ENCODE measurements at places on chromosomes 3 and 15.

GRCh38 chr3:73781541-73781940 lies 156.8 kb upstream of the PDZRN3 start:
- DNase-seq = no peak

- no peak for DNase-seq
These were observed 18.4 kb downstream of the KLF13 start for GRCh38 chr15:31344823-31345605.

DNA sequence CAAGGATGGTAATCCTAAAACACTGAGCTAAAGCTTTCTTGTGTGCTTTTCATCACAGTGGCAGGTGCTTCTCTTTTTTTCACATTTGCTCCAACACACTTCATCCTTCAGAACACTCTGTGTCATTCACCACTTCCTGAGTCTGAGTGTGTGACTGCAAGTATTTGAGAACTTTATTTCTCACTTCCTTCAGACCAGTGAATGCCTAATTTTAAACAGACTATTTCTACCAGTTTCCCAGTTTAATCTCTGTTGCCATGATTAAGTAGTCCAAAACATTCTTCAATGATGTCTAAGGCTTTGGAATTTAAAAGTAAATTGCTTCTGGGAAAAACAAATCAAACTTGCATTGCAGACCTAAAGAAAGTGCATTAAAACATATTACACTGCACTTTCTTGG lies 541.2 kb downstream of the RBMS3 start:
- DNase-seq = no peak

GRCh38 chr3:58039601-58040000 lies 31.4 kb downstream of the FLNB start:
- DNase-seq = no peak

DNA sequence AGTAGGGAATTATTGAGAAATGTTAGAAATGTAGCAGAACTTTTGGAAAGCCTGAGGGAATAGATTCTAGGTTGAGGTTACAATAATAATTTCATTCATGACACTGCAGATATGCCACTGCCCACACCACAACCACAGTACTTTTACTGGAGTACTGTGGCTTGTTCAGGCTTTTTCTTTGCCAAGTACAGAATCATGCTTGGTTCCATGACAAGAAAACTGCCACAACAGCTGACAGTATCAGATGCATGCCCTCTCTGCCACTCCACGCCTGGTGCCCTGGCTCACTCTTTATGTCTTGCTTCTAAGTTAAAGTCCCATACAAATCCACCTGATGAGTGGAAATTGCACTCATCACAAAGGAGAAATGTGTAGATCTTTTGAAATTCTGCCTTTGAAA lies 398.6 kb downstream of the ZIC1 start:
- no peak for DNase-seq

- peak; percentile 46 for DNase-seq
These were observed 2.0 kb upstream of the SOX2 start for GRCh38 chr3:181709537-181710279.

DNA sequence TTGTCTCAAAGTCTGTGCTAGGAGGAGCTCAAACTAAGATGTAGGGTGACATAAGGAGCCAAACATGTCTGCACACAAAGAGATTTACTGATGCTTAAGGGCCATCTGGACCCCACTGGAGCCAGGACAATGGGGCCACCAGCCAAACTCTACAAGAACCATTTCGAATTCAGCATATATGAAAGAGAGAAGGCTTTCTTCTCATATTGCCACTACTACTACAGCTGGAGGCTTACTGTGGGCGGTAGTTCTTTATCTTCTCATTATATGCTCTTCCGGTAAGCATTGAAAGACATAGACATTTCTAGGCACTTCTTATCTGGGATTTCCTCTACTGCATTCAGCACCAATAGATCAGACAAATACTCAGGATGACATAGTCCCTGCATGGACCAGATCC lies 404.4 kb upstream of the PROK2 start:
- no peak for DNase-seq

- no peak for DNase-seq
These were observed 93.0 kb upstream of the SLC25A36 start for GRCh38 chr3:140848666-140849065.

DNA sequence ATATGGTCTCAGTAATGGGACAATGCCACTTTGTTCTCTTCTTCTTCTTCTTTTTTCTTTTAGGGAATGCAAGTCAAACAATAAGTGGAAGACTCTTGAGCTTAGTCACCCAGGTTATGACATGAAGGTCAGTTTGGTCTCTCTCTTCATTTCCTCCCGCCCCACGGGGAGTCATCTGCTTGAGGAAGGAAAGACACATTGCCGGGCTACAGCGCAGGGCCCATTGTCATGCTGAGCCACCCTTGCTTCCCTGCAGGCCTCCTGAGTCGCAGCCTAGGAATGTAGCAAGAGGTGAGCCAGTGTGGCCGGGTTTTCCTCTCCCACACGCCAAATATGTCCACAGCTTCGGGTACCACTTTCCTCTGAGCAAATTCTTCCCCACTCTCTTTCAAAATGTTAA lies 47.6 kb downstream of the RAP2B start:
- no peak for DNase-seq

DNA sequence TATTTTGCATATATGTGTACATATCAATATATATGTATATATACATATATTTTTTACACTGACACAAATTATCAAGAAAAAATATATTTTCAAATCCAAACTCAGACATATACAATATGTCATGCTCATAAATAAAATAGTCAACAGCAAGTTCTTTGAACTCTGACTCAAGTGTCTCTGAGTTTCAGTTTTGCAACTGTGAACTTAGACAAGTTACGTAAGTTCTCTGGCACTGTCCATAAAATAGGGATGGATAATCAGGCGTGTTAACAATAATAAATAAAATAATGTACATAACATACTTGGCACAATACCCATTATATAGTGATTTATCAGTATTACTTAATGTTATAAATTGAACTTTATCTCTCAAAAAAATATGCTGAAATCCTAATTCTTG lies 12.1 kb upstream of the XRN1 start:
- DNase-seq = no peak

DNA sequence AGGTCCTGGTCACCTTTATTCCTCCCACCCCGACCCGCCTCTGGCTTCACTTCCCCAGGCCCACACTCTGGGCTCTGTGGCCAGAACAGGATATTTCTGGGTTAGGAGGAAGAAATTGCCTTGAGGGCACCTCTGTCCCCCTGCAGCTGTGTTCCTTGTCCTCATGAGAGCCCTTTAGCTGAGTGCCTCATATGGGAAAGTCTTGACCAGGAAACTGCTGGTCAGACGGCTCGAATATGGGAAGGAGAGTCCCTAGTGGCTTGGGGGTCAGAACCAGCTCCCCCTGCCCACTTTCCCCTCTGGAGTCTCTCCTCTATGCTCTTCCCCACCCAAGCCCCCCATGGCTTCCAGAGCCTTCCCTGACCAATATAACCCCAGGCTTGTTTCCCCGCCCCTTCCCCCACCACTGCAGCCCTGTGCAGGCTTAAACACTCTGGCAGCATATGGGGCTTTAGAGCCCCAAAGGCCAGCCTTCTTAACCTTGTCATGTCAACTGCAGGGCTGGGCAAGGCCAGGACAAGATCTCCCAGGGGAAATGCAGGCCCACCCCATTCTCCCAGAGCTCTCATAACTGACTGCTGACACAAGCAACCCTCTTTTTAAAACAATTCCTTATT lies 36.4 kb downstream of the SEC22C start:
- no peak for DNase-seq

- DNase-seq = no peak
These were observed 116.9 kb downstream of the B3GALNT1 start for GRCh38 chr3:160987982-160988964.

GRCh38 chr3:187750006-187750512 lies 4.8 kb upstream of the BCL6 start:
- no peak for DNase-seq

DNA sequence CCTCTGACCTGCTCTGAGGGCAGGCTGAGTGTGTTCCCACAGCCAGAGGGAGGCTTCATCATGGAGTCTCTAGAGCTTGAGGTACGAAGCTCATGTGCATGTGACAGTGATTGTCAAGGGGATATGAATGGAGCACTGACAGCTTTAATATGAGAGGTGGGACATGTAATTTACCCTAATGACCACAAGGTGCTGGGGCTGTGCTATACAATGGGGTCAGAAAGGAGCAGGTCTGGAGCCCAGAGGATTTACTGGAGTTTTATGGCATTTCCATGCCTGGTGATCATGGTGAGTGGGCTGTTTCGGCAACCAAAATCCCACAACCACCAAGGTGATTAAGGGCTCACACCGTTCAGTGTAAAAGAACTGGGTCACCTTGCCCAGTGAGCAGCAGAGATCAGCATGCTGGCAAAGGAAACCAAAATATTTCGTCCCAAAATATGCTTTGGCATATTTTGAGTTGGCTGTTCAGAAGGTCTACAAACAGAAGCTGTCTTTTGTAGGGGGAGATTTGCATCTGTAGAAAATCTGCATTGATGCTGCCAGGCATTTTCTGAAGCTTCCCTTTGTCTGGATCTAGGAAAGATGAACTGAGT lies 40.1 kb upstream of the RASGRF1 start:
- DNase-seq = no peak

DNA sequence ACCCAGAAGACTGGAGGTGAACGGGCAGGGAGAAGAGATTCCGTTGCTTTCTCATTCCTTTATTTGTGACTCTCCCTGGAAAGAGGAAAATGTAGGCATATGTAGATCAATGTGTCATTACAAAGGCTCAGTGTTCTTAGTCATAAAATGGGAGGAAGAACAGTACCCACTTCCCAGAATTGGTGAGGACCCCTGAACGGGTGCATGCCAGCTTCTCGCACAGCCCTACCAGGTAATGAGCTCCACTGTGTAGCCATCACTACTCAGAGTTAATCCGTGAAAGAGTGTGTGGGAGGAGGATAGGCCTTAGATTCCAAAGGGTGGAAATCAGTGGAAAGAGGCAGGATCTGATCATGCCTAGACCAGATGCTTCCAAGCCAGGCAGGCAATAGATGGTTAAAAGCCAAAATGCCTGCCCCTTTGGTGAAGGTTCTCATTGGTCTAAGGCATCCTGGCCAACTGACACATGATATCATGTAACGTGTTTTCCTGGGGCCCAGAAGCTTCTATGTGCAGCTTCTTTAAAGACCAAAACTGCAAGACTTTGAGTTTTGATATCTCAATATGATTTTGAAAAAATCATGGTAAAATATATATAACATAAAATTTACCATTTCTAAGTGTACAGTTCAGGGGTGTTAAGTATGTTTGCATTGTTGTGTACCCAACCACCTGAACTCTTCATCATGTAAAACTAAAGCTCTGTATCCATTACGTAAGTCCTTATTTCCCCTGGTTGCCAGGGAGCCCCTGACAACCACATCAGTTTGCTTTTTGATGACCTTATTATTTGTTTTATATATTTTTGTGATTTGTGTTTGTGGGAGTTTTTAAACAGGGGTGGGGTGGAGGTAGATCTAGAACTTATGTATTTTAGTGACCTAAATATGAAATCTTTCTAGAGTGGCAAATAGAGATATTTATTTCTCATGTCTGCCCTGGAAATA lies 402.2 kb upstream of the CFAP20DC start:
- peak; percentile 62 for DNase-seq
